Upper lobe of right lung (tissue), 1 donor: ENCODE measurements at places on chromosomes 4 and X. TPM values are rescaled to one million over a fixed set of nuclear protein-coding genes. Genes with fewer than 3 reads are reported as not detected.
A peak's percentile ranks its signal among the peaks of the same experiment; 100 is the strongest.

GRCh38 chrX:56563231-56564161 is at the start of gene UBQLN2:
UBQLN2 (plus strand) TSS chrX:56563627; CDS start chrX:56563874, 247 bp downstream.
- H3K27me3 ChIP-seq, result no peaks in the 10 kb centered on the region
- H3K4me1 ChIP-seq, result peaks cover 10% of the 10 kb centered on the region
- H3K4me3 ChIP-seq, result peak within 1 kb of the TSS; percentile 64
- peak within 1 kb of the TSS; percentile 96 for H3K27ac ChIP-seq
- H3K36me3 ChIP-seq, result no peaks in the 10 kb centered on the region
- peak; percentile 91 for DNase-seq

DNA sequence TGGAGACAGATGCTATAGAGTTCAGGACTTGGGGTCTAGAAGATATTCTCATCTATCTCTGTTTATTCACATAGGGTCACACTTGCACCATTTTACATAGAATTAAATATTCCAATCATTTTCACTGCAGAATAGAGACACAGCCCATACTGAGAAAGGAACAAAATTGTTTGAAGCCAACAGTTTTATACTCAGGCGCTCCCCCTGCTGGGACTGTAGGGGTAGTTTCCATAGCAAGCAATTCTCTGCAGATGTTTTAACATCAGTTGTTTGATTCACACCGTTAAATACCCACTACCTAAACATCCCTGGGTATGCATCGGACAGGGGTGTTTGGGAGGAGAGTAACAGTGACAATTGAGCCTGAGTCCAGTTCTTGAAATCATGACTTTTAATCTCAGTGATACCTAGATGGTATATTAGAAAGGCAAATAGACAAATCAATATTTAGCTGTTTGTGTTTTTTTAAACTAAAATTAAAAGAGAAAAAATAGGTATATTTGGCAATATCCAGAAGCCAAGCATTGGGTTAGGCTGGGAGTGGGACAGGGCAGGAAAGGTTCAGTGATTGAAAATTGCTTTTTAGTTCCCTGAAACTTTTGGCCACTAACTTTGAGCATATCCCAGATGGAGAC is 33.8 kb downstream of the LONRF3 start:
- no peak overlapping the region for H3K27ac ChIP-seq
- no peak overlapping the region for H3K4me3 ChIP-seq
- peaks cover 21% of the 10 kb centered on the region for H3K36me3 ChIP-seq
- H3K27me3 ChIP-seq, result no peaks in the 10 kb centered on the region
- no peak for DNase-seq

GRCh38 chrX:149950681-149951080 is 12.4 kb upstream of the EOLA2 start:
- no peak overlapping the region for H3K4me3 ChIP-seq
- no peaks in the 10 kb centered on the region for H3K27me3 ChIP-seq
- DNase-seq, result no peak
- H3K4me1 ChIP-seq, result no peaks in the 10 kb centered on the region

GRCh38 chr4:155707251-155707650 is 40.6 kb downstream of the GUCY1A1 start:
- no peak overlapping the region for H3K4me3 ChIP-seq
- H3K36me3 ChIP-seq, result peaks cover 35% of the 10 kb centered on the region
- no peak overlapping the region for H3K27ac ChIP-seq
- DNase-seq, result peak; percentile 76

DNA sequence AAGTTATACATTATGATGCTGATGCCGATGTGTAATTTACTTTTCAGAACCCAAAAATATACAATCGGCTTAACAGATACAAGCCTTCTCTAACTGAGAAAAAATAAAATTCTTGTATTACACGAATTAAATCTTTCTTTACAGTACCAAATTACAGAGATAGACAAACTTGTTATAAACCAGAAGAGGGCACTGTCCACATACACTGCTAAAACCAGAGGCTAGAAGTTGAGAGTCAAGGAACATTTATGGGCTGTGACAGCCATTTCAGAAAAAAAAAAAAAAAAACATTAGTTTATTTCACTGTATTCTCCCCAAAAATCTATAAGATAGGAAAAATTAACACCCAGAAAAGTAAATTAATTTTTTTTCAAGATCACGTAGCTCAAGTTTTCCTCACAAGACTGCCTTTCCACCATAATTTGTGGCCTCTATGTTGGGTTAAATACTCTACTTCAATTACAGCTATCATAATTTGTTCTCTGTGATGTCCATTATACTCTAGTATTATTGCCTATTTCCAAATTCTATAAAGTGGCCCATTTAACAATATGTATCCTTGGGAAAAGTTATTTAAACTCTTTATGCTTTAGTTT is 12.0 kb downstream of the EREG start:
- no peaks in the 10 kb centered on the region for H3K36me3 ChIP-seq
- H3K4me1 ChIP-seq, result no peaks in the 10 kb centered on the region
- DNase-seq, result no peak
- no peak overlapping the region for H3K27ac ChIP-seq
- no peaks in the 10 kb centered on the region for H3K27me3 ChIP-seq

GRCh38 chrX:48785540-48786214 is 713 bp upstream of the GATA1 start:
- no peak overlapping the region for H3K4me3 ChIP-seq
- no peak overlapping the region for H3K27ac ChIP-seq
- no peaks in the 10 kb centered on the region for H3K36me3 ChIP-seq
- H3K27me3 ChIP-seq, result no peaks in the 10 kb centered on the region

- H3K4me1 ChIP-seq, result no peaks in the 10 kb centered on the region
- H3K36me3 ChIP-seq, result no peaks in the 10 kb centered on the region
- no peak overlapping the region for H3K27ac ChIP-seq
- H3K27me3 ChIP-seq, result no peaks in the 10 kb centered on the region
Observed at GRCh38 chrX:45515262-45516215, 314.9 kb upstream of the DIPK2B start.

DNA sequence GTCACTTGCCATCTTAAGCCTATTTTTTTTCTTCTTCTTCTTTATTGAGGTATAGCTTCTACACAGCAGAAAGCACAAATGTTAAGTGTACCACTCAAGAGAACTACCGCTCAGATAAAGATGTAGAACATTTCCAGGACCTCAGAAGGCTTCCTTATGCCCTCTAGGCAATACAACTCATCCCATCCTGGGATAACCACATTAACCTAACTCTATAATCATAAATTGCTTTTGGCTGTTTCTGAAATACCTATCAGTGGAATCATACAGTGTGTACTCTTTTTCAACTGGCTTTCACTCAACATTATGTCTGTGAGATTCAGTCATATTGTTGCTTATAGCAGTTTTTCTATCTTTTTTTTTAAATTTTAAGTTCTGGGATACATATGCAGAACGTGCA is 51.7 kb downstream of the ARFIP1 start:
- no peaks in the 10 kb centered on the region for H3K27me3 ChIP-seq
- no peak overlapping the region for H3K27ac ChIP-seq
- no peaks in the 10 kb centered on the region for H3K36me3 ChIP-seq
- H3K4me3 ChIP-seq, result no peak overlapping the region
- H3K4me1 ChIP-seq, result no peaks in the 10 kb centered on the region

Gene GALNT7
- total RNA-seq, result 22.3 TPM

Gene TLR1
- 26.4 TPM for total RNA-seq

Gene SGMS2
- 67.8 TPM for total RNA-seq

Gene APLN
- total RNA-seq, result 7.9 TPM

Gene ETDA
- total RNA-seq, result not detected
